ENCODE measurements at places on chromosomes 3 and 15. TPM values are rescaled to one million over a fixed set of nuclear protein-coding genes. Genes with fewer than 3 reads are reported as not detected.

GRCh38 chr3:67551361-67552016 lies 102.9 kb downstream of the SUCLG2 start:
- DNase-seq: no peak

DNA sequence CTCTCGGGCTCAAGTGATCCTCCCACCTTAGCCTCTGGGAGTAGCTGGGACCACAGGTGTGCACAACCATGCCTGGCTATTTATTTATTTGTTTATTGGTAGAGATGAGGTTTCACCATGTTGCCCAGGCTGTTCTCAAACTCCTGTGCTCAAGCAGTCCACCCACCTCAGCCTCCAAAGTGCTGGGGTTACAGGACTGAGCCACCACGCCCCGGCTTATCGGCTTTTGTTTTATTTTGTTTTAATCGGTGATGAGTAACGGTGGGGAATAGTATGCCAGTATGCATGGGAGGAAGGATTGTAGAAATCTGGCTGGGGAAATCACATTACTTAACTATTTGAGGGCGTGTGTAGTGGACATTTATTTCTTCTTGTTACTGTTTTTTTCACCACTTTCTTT lies 451.0 kb upstream of the GOLIM4 start:
- DNase-seq: no peak

FBXO40 gene
- polyA plus RNA-seq: 2.5 TPM

C3orf80 gene
- polyA plus RNA-seq: not detected
